Psoas muscle (tissue), 8 donors: ENCODE measurements at places on chromosomes 4 and X. TPM values are rescaled to one million over a fixed set of nuclear protein-coding genes. Genes with fewer than 3 reads are reported as not detected.

- H3K27me3 ChIP-seq: no peaks in the 10 kb centered on the region
- no peak for DNase-seq
- no peak overlapping the region for H3K27ac ChIP-seq
- H3K4me1 ChIP-seq: no peaks in the 10 kb centered on the region
- H3K36me3 ChIP-seq: no peaks in the 10 kb centered on the region
Observed at GRCh38 chr4:54709400-54709799, 51.6 kb downstream of the KIT start.

DNA sequence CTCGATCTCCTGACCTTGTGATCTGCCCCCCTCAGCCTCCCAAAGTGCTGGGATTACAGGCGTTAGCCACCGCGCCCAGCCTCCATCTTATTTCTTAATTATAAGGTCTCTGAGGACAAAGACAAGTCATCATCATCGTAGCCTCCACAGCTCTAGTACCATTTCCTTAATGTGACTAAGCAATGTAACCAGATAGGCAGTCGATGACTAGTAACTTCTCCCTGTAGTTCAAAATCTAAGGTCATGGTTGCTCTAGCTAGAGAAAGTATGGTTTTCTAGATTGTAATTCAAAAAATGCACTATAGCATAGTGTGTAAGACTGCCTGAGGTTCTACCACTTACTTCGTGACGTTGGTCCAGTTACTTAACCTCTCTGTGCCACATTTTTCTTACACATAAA, 6.9 kb downstream of the SLC39A8 start:
- no peaks in the 10 kb centered on the region for H3K36me3 ChIP-seq
- no peak for DNase-seq
- H3K4me1 ChIP-seq: no peaks in the 10 kb centered on the region
- H3K4me3 ChIP-seq: no peak overlapping the region
- H3K27me3 ChIP-seq: no peaks in the 10 kb centered on the region

- no peaks in the 10 kb centered on the region for H3K36me3 ChIP-seq
- no peak overlapping the region for H3K27ac ChIP-seq
- H3K4me3 ChIP-seq: no peak overlapping the region
- no peaks in the 10 kb centered on the region for H3K27me3 ChIP-seq
Observed at GRCh38 chrX:39396358-39396995, 595.2 kb downstream of the MID1IP1 start.

- H3K4me3 ChIP-seq: no peak overlapping the region
- H3K27me3 ChIP-seq: no peaks in the 10 kb centered on the region
- peaks cover 3% of the 10 kb centered on the region for H3K4me1 ChIP-seq
- H3K27ac ChIP-seq: no peak overlapping the region
Observed at GRCh38 chr4:100576570-100576969, 58.7 kb upstream of the EMCN start.

DNA sequence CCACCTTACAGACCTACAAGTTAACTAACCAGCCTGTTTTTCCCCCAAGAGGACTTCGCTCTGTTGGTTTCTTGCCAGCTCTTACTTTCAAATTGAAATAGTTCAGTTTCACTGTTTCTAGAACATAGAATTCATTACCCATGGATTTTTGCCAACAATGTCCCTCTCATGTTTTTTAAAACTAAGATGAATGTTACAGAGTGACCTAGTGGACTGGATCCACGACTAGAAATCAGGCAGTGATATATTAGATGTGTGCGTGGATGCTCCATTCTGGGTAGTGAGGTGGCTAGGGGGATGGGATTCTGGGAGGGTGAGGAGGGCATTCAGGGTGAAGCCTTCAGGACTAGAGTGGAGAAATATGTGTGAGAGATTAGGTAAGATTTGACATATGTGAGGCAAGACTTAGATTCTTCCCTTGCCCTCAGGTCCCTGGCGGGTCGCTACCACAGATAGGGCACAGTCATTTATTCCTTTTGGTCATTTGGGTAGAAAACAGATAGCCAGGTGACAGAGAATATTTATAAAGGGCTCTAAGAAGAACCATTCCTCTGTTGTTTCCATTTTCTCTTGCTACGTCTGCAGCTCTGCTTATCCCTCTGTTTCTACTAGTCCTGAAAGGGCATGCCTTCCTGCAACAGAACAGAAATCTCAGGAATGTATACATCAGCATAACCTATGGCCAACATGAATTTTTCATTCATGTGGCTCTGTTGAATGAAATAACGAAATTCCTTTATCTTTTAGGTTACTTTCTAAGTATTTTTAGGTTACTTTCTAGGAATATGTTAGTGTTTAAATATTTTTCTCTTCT, 15.4 kb upstream of the JADE1 start:
- DNase-seq: no peak
- no peak overlapping the region for H3K27ac ChIP-seq
- no peak overlapping the region for H3K4me3 ChIP-seq
- H3K36me3 ChIP-seq: no peaks in the 10 kb centered on the region
- no peaks in the 10 kb centered on the region for H3K4me1 ChIP-seq
- H3K27me3 ChIP-seq: no peaks in the 10 kb centered on the region

GRCh38 chrX:131792356-131792749, 230.7 kb upstream of the STK26 start:
- peak overlapping the region; percentile 87 for H3K27ac ChIP-seq
- no peaks in the 10 kb centered on the region for H3K36me3 ChIP-seq
- H3K27me3 ChIP-seq: no peaks in the 10 kb centered on the region
- no peaks in the 10 kb centered on the region for H3K4me1 ChIP-seq

DNA sequence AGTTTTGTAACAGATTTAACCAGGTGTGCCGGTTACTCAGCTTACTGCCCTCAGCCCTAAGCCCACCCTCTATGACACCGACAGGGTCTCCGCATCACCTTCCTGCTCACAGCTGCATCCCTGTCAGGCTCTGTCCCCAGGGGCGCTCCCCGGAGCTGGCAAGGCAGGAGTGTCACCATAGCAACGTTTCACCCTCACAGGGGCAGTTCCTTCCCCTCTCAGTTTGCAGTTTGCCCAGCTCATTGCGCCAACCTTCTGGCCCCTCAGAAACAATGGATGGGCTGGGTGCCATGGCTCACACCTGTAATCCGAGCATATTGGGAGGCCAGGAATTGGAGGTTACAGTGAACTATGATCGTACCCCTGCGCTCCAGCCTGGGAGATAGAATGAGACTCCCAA, 42.6 kb downstream of the RGS12 start:
- DNase-seq: no peak
- H3K27ac ChIP-seq: no peak overlapping the region
- H3K4me3 ChIP-seq: no peak overlapping the region
- no peaks in the 10 kb centered on the region for H3K36me3 ChIP-seq

DNA sequence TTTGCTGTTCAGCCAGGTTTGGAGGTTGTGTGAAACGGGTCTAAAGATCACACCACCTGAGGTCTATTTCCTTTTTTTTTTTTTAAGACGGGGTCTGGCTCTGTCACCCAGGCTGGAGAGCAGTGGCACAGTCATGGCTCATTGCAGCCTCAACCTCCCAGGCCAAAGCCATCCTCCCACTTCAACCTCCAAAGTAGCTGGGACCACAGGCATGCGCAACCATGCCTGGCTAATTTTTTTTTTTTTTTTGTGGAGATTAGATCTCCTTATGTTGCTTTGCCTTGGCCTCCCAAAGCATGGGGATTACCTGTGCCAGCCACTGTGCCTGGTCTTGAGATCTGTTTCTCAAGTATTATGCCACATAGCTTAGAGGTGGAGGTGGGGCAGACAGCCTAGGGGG, 49.2 kb upstream of the ELOVL6 start:
- no peaks in the 10 kb centered on the region for H3K36me3 ChIP-seq
- DNase-seq: no peak
- no peaks in the 10 kb centered on the region for H3K27me3 ChIP-seq
- H3K27ac ChIP-seq: no peak overlapping the region
- H3K4me1 ChIP-seq: no peaks in the 10 kb centered on the region

- H3K36me3 ChIP-seq: no peaks in the 10 kb centered on the region
- H3K4me1 ChIP-seq: no peaks in the 10 kb centered on the region
- H3K4me3 ChIP-seq: no peak overlapping the region
- no peaks in the 10 kb centered on the region for H3K27me3 ChIP-seq
Observed at GRCh38 chr4:179750374-179750773, 2308.1 kb upstream of the AGA start.

- no peak for DNase-seq
- H3K4me3 ChIP-seq: no peak overlapping the region
- H3K27ac ChIP-seq: no peak overlapping the region
- H3K36me3 ChIP-seq: no peaks in the 10 kb centered on the region
- no peaks in the 10 kb centered on the region for H3K4me1 ChIP-seq
Observed at GRCh38 chrX:8688776-8689175, 43.2 kb downstream of the ANOS1 start.

GRCh38 chr4:155666344-155667221, at the start of gene GUCY1A1:
TSS of gene GUCY1A1 (plus strand) at chr4:155666848. CDS start at chr4:155696868, 30,020 bp downstream.
- peak; percentile 16 for DNase-seq
- peak within 1 kb of the TSS; percentile 67 for H3K27ac ChIP-seq
- peaks cover 6% of the 10 kb centered on the region for H3K27me3 ChIP-seq
- H3K4me1 ChIP-seq: no peaks in the 10 kb centered on the region
- peak within 1 kb of the TSS; percentile 67 for H3K4me3 ChIP-seq
- no peaks in the 10 kb centered on the region for H3K36me3 ChIP-seq

GRCh38 chrX:21524008-21524407, 134.1 kb downstream of the KLHL34 start:
- no peaks in the 10 kb centered on the region for H3K4me1 ChIP-seq
- no peaks in the 10 kb centered on the region for H3K27me3 ChIP-seq
- no peak overlapping the region for H3K4me3 ChIP-seq

DNA sequence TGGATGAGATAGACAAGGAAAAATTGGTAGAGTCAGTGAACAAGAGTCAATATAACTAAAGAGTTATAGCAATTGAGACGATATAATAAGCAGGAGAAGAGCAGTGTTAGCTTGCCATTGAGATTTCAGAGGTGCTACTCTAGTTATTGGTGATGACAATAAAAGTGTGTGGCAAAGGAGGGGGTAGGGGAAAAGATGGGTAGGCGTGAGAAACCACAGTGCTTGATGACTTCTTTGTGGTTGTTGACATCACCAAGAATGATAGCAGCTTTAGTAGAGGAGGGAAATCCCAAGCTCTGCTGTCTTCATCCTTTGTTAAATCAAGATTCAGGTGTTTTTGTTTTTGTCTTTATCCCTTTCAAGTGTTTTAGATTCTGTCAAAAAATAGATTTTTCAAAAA, 179.9 kb upstream of the PPP3CA start:
- no peak overlapping the region for H3K4me3 ChIP-seq
- H3K27me3 ChIP-seq: no peaks in the 10 kb centered on the region
- DNase-seq: no peak
- no peaks in the 10 kb centered on the region for H3K36me3 ChIP-seq

GRCh38 chr4:185304944-185305690, 90.6 kb downstream of the LRP2BP start:
- no peak overlapping the region for H3K4me3 ChIP-seq
- DNase-seq: no peak
- no peak overlapping the region for H3K27ac ChIP-seq
- H3K4me1 ChIP-seq: no peaks in the 10 kb centered on the region
- peaks cover 1% of the 10 kb centered on the region for H3K36me3 ChIP-seq
- H3K27me3 ChIP-seq: no peaks in the 10 kb centered on the region

GRCh38 chr4:111127841-111128240, 505.0 kb upstream of the PITX2 start:
- H3K4me1 ChIP-seq: no peaks in the 10 kb centered on the region
- DNase-seq: no peak
- H3K27ac ChIP-seq: no peak overlapping the region

DNA sequence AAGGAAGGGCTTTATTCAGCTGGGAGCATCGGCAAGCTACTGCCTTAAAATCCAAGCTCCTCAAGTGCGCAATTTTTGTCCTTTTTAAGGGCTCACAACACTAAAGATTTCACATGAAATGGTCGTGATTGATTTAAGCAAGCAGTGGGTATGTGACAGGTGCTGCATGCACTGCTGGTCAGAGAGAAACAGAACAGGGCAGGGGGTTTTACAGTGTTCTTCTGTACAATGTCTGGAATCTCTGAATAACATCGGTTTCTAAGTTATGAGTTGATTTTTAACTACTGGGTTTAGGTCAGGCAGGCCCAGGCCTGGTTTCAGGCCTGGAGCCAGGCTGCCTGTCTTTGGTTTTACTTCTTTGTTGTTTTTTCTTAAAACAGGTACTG, 6.0 kb downstream of the UGT2B17 start:
- no peak overlapping the region for H3K27ac ChIP-seq
- H3K4me3 ChIP-seq: no peak overlapping the region
- no peaks in the 10 kb centered on the region for H3K4me1 ChIP-seq
- no peak for DNase-seq
- no peaks in the 10 kb centered on the region for H3K36me3 ChIP-seq
- no peaks in the 10 kb centered on the region for H3K27me3 ChIP-seq

- H3K4me1 ChIP-seq: peaks cover 49% of the 10 kb centered on the region
- H3K36me3 ChIP-seq: no peaks in the 10 kb centered on the region
- peak overlapping the region; percentile 82 for H3K27ac ChIP-seq
- no peak for DNase-seq
- H3K4me3 ChIP-seq: no peak overlapping the region
- H3K27me3 ChIP-seq: no peaks in the 10 kb centered on the region
Observed at GRCh38 chr4:113682730-113683537, 78.6 kb downstream of the CAMK2D start.

DNA sequence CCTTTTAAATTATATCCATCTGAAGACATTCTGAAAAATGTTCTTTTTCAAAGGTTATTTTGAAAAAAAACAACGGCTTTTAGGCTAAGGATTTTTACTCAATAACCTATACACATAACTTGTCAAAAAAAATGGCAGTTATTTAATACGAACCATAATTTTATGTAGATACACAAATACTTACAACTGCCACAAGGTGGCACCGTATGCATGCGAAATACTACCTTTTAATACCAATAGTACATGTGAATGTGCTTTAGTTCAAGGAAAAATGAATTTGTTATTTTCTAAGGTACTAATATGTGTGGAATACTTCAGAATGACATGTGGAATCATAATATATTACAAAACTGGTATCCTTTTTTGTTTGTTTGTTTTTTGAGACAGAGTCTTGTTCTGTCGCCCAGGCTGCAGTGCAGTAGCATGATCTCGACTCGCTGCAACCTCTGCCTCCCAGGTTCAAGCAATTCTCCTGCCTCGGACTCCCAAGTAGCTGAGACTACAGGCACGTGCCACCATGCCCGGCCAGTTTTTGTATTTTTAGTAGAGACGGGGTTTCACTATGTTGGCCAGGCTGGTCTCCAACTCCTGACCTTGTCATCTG, 4.6 kb upstream of the MAD2L1 start:
- no peak for DNase-seq
- no peak overlapping the region for H3K27ac ChIP-seq
- no peaks in the 10 kb centered on the region for H3K27me3 ChIP-seq
- peaks cover 30% of the 10 kb centered on the region for H3K4me1 ChIP-seq
- H3K4me3 ChIP-seq: no peak overlapping the region
- H3K36me3 ChIP-seq: no peaks in the 10 kb centered on the region

- H3K27ac ChIP-seq: no peak overlapping the region
- H3K4me1 ChIP-seq: no peaks in the 10 kb centered on the region
- H3K27me3 ChIP-seq: no peaks in the 10 kb centered on the region
- H3K4me3 ChIP-seq: no peak overlapping the region
Observed at GRCh38 chrX:45758319-45758718, 557.6 kb upstream of the DIPK2B start.

The XG gene
- total RNA-seq: 0.29 TPM

The DDX60 gene
- total RNA-seq: 3.6 TPM

The FAM184B gene
- total RNA-seq: 0.28 TPM

The DDIT4L gene
- total RNA-seq: 403 TPM

The CLNK gene
- not detected for total RNA-seq

The VCX gene
- not detected for total RNA-seq

The TRO gene
- 0.81 TPM for total RNA-seq

The TMPRSS11E gene
- not detected for total RNA-seq

The FAM200B gene
- total RNA-seq: 18.1 TPM

The STARD8 gene
- total RNA-seq: 8.2 TPM

The ASMT gene
- 0.99 TPM for total RNA-seq
